Purkinje cell (primary cell): ENCODE measurements at places on chromosomes 2 and 18. TPM values are rescaled to one million over a fixed set of nuclear protein-coding genes. Genes with fewer than 3 reads are reported as not detected.

The ASXL3 gene
- polyA plus RNA-seq, result 0.50 and 2.2 TPM in 2 replicates

The CCDC148 gene
- 6.8 and 8.5 TPM in 2 replicates for polyA plus RNA-seq

The CRYBA2 gene
- polyA plus RNA-seq, result not detected in 2 replicates

The C2orf72 gene
- polyA plus RNA-seq, result 3.6 and 5.2 TPM in 2 replicates

The COL6A3 gene
- polyA plus RNA-seq, result 0.03 TPM in 1 of 2 replicates, not detected in the other

The NEU2 gene
- polyA plus RNA-seq, result not detected in 2 replicates

The NBAS gene
- 19.2 and 22.7 TPM in 2 replicates for polyA plus RNA-seq

The NR4A2 gene
- polyA plus RNA-seq, result 2.5 and 7.2 TPM in 2 replicates

The WBP1 gene
- polyA plus RNA-seq, result 7.8 and 10.0 TPM in 2 replicates

The DNAH6 gene
- 1.4 TPM in 1 of 2 replicates, not detected in the other for polyA plus RNA-seq

The ZNF521 gene
- polyA plus RNA-seq, result 2.7 and 4.3 TPM in 2 replicates

The GALR1 gene
- 0.32 TPM in 1 of 2 replicates, not detected in the other for polyA plus RNA-seq

The EGR4 gene
- 0.99 TPM in 1 of 2 replicates, not detected in the other for polyA plus RNA-seq

The YES1 gene
- 2.1 and 4.1 TPM in 2 replicates for polyA plus RNA-seq

The RBFA gene
- polyA plus RNA-seq, result 2.6 and 8.2 TPM in 2 replicates

The AQP12B gene
- not detected in 2 replicates for polyA plus RNA-seq

The FNDC4 gene
- polyA plus RNA-seq, result 4.4 and 5.1 TPM in 2 replicates

The GLI2 gene
- polyA plus RNA-seq, result 0.19 and 0.83 TPM in 2 replicates

The TUBA4A gene
- polyA plus RNA-seq, result 297 and 356 TPM in 2 replicates

The EFHD1 gene
- polyA plus RNA-seq, result 0.15 TPM in 1 of 2 replicates, not detected in the other

The DCDC2C gene
- not detected in 2 replicates for polyA plus RNA-seq

The SATB2 gene
- polyA plus RNA-seq, result 11.9 TPM in 1 of 2 replicates, not detected in the other

The DHRS9 gene
- not detected in 2 replicates for polyA plus RNA-seq

The MYO3B gene
- polyA plus RNA-seq, result not detected in 2 replicates

The TPO gene
- 1.2 TPM in 1 of 2 replicates, not detected in the other for polyA plus RNA-seq

The MC5R gene
- not detected in 2 replicates for polyA plus RNA-seq

The PLB1 gene
- polyA plus RNA-seq, result not detected in 2 replicates

The GCG gene
- polyA plus RNA-seq, result not detected in 2 replicates

The NPPC gene
- 86.3 and 128 TPM in 2 replicates for polyA plus RNA-seq

The DPP10 gene
- 196 and 219 TPM in 2 replicates for polyA plus RNA-seq

The SPDYA gene
- polyA plus RNA-seq, result 2.3 and 3.0 TPM in 2 replicates

The PROM2 gene
- not detected in 2 replicates for polyA plus RNA-seq

The GKN1 gene
- polyA plus RNA-seq, result 2.8 and 5.7 TPM in 2 replicates

The RAX gene
- polyA plus RNA-seq, result not detected in 2 replicates

The OSBPL6 gene
- polyA plus RNA-seq, result 33.5 and 35.2 TPM in 2 replicates

The IGFBP2 gene
- polyA plus RNA-seq, result 2.2 TPM in 1 of 2 replicates, not detected in the other

The SNRNP27 gene
- 142 and 146 TPM in 2 replicates for polyA plus RNA-seq

The RUFY4 gene
- not detected in 2 replicates for polyA plus RNA-seq

The L3MBTL4 gene
- polyA plus RNA-seq, result 0.31 TPM in 1 of 2 replicates, not detected in the other

The RNF152 gene
- polyA plus RNA-seq, result 2.7 and 3.5 TPM in 2 replicates

The CIB4 gene
- polyA plus RNA-seq, result not detected in 2 replicates

The TSPYL6 gene
- not detected in 2 replicates for polyA plus RNA-seq

The RNU2-63P gene
- not detected in 2 replicates for polyA plus RNA-seq

The ZDBF2 gene
- polyA plus RNA-seq, result 7.6 and 11.1 TPM in 2 replicates

The CACNB4 gene
- polyA plus RNA-seq, result 169 and 194 TPM in 2 replicates

The POTEC gene
- polyA plus RNA-seq, result not detected in 2 replicates

The PLEKHH2 gene
- polyA plus RNA-seq, result 15.9 and 19.2 TPM in 2 replicates

The TFCP2L1 gene
- not detected in 2 replicates for polyA plus RNA-seq

The RGPD8 gene
- polyA plus RNA-seq, result 0.31 and 3.1 TPM in 2 replicates
